Immature natural killer cell (primary cell): ENCODE measurements at places on chromosomes 2 and 18. TPM values are rescaled to one million over a fixed set of nuclear protein-coding genes. Genes with fewer than 3 reads are reported as not detected.
A peak's percentile ranks its signal among the peaks of the same experiment; 100 is the strongest.

- H3K4me3 ChIP-seq, result no peak overlapping the region
- H3K27ac ChIP-seq, result no peak overlapping the region
- H3K27me3 ChIP-seq, result no peaks in the 10 kb centered on the region
- no peaks in the 10 kb centered on the region for H3K4me1 ChIP-seq
- DNase-seq, result no peak
These were observed 123.6 kb downstream of the EIPR1 start for GRCh38 chr2:3253913-3254441.

Gene ODC1
- 59.0 TPM for polyA plus RNA-seq

Gene ARHGEF33
- polyA plus RNA-seq, result not detected

DNA sequence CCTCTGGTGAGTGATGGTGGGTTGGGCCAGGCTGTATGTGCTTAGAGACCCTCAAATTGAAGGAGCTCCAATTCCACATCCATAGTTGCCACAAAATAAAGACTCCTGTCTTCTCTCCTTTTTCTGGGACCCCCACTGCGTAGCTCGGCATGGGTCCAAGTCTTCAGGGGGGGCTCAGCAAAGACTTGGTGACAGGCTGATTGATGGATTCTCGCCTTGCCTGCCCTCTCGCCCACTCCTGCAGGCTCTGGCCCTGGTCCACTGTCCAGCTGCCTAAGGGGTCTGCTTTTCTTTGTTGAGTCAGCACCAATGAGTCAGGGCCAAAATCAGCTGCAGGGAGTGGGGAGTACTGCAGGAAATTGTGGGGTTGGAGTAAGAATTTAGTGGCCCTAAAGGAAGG lies 21.5 kb downstream of the RPL37A start:
- peaks cover 2% of the 10 kb centered on the region for H3K4me1 ChIP-seq
- no peaks in the 10 kb centered on the region for H3K36me3 ChIP-seq
- no peak overlapping the region for H3K4me3 ChIP-seq

- H3K4me1 ChIP-seq, result no peaks in the 10 kb centered on the region
- no peak overlapping the region for H3K27ac ChIP-seq
- H3K36me3 ChIP-seq, result no peaks in the 10 kb centered on the region
- peaks cover 2% of the 10 kb centered on the region for H3K27me3 ChIP-seq
- no peak overlapping the region for H3K4me3 ChIP-seq
These were observed 24.4 kb upstream of the CHMP1B start for GRCh38 chr18:11826836-11827235.

Gene CHN1
- polyA plus RNA-seq, result 0.69 TPM

DNA sequence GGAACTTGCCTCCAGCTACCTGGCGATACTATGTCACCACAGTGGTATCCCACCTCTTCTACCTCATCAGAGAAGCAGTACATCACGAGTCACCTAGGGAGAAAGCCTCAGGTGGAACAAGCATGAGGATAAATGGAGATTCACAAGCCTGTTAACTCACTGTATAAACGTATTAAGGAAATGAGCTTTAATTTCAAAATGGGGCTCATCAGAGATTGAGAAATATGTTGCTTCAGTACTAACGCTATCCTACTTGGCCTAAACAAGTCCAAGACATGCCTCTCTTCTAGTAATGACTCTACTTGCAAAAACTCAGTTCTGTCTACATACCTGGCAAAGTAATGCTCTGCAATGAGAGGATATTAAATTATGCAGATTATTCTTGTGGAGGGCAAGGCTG lies 4.3 kb downstream of the SLC39A6 start:
- peaks cover 32% of the 10 kb centered on the region for H3K36me3 ChIP-seq
- no peak for DNase-seq
- peaks cover 26% of the 10 kb centered on the region for H3K4me1 ChIP-seq
- peaks cover 15% of the 10 kb centered on the region for H3K27me3 ChIP-seq
- H3K27ac ChIP-seq, result no peak overlapping the region

DNA sequence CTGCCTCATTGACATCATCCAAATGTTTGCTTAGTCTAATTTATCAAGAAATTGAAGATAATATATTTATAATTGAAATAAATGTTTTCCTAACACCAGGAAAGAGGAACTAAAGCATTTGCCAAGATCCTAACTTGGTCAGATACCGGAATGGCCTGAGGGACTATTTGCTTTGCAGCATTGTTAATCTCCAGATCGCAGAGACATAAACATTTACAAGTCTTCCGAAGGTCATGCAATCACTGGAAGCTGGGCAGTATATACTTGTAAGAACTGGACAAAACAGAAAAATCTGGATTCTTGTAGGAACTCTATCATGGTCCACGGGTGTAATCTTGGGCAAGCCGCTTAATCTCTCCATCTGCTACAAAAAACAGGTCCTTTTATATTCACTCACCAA lies 42.2 kb downstream of the CYBRD1 start:
- no peak for DNase-seq
- no peak overlapping the region for H3K4me3 ChIP-seq
- H3K27ac ChIP-seq, result no peak overlapping the region
- no peaks in the 10 kb centered on the region for H3K4me1 ChIP-seq
- no peaks in the 10 kb centered on the region for H3K36me3 ChIP-seq

- H3K27ac ChIP-seq, result no peak overlapping the region
- DNase-seq, result no peak
- H3K4me1 ChIP-seq, result no peaks in the 10 kb centered on the region
- H3K27me3 ChIP-seq, result peaks cover 3% of the 10 kb centered on the region
- no peak overlapping the region for H3K4me3 ChIP-seq
These were observed 52.8 kb upstream of the ITGB6 start for GRCh38 chr2:160252900-160253299.

Gene C2orf78
- polyA plus RNA-seq, result not detected

GRCh38 chr2:64015391-64015790 lies 3.8 kb downstream of the VPS54 start:
- H3K4me1 ChIP-seq, result peaks cover 46% of the 10 kb centered on the region
- no peak overlapping the region for H3K4me3 ChIP-seq
- H3K27me3 ChIP-seq, result peaks cover 14% of the 10 kb centered on the region
- H3K27ac ChIP-seq, result no peak overlapping the region
- H3K36me3 ChIP-seq, result peaks cover 4% of the 10 kb centered on the region
- DNase-seq, result no peak

Gene DSEL
- 0.07 TPM for polyA plus RNA-seq

DNA sequence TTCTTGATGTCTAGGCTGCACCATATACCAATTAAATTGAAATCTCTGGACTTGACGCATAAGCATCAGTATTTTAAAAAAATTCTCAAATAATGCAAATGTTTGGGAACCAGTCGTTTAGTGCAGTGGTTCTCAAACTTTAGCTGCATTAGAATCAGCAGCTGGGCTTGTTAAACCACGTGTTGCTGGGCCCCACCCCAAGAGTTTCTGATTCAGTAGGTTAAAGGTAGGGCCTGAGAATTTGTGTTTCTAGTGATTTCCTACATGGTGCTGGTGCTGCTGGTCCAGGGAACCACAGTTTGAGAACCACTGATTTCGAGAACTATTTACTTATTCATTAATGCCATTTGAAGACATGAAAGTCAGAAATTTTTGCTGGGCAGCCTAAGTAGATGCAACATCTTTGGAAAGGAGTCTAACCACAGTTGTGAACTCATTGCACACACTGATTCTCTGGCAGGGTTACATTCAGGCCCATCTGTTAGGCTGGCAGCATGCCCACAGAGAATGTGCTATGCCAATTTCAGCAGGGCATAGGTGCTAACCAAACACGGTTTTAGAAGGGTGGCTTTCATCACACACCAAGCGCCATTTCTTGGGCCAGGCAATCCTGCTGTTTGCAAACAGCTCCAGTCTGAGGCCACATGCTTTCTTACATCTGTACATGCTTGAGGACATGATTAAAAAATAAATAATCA lies 26.4 kb upstream of the ATP5MC3 start:
- H3K4me1 ChIP-seq, result peaks cover 44% of the 10 kb centered on the region
- H3K27ac ChIP-seq, result peak overlapping the region; percentile 83
- H3K36me3 ChIP-seq, result peaks cover 5% of the 10 kb centered on the region
- DNase-seq, result peak; percentile 73
- H3K4me3 ChIP-seq, result peak overlapping the region; percentile 45
- peaks cover 5% of the 10 kb centered on the region for H3K27me3 ChIP-seq

DNA sequence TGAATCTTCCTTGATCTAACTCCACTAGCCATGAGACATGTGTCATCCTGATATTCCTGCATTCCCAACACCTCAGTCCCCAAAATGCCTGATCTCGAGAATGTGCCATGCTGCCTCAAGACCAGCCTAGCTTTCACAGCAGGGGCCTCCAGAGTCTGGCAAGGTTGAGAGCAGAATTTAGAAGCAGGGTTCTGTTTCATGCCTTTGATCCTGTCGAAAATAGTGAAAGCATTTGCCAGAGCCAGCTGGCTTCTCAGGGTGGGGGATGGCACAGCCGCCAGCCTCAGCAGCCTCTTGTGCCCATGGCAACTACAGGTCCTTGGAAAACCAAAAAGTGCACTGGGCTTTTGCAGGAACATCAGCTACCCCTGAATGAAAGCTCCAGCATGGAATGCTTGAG lies 143.5 kb downstream of the RTN4 start:
- DNase-seq, result no peak
- H3K27ac ChIP-seq, result no peak overlapping the region
- no peaks in the 10 kb centered on the region for H3K27me3 ChIP-seq

DNA sequence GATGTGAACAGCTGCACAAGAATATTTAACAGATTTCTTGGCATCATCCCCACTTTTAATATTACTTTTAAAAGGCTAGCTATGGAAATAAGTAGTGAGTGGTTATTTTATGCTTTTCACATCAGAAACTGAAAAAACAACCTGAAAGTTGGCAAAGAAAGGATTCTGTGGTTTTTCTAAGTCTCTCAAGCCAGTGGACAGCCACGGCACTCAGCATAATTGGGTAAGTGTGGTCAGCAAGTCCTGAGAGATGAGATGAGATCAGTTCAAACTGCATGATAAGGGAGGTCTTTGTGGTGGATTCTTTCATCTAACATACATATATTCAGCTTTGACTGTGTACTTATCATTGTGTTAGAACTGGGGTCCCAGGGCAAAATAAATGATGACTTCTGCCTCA lies 105.2 kb downstream of the LYPD6B start:
- no peak overlapping the region for H3K27ac ChIP-seq

- H3K27me3 ChIP-seq, result no peaks in the 10 kb centered on the region
- peaks cover 11% of the 10 kb centered on the region for H3K4me1 ChIP-seq
- no peak for DNase-seq
- H3K4me3 ChIP-seq, result no peak overlapping the region
- H3K36me3 ChIP-seq, result no peaks in the 10 kb centered on the region
These were observed 49.3 kb downstream of the HIBCH start for GRCh38 chr2:190270298-190270697.

DNA sequence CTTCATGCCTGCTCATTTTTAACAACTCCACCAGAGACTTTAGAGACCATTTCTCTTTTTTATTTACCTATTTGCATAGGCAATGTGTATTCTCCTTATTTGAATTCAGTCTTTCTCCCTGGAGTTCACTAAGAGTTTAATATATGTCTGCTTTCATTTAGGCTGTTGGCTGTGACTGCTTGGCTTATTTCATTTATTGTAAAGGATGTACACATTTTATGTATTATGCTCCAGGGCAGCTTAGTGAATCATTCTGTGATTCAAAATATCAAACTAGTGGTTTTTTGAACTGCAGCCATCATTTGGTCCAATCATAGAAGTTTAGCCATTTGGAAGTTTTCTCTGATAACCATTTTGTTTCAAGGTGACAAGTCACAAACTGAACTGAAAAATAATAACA lies 229.6 kb downstream of the LPIN1 start:
- DNase-seq, result no peak
- peaks cover 24% of the 10 kb centered on the region for H3K27me3 ChIP-seq
- peaks cover 32% of the 10 kb centered on the region for H3K36me3 ChIP-seq
- no peak overlapping the region for H3K4me3 ChIP-seq
- H3K27ac ChIP-seq, result no peak overlapping the region

Gene IL1A
- polyA plus RNA-seq, result not detected

Gene LRP2
- polyA plus RNA-seq, result not detected

DNA sequence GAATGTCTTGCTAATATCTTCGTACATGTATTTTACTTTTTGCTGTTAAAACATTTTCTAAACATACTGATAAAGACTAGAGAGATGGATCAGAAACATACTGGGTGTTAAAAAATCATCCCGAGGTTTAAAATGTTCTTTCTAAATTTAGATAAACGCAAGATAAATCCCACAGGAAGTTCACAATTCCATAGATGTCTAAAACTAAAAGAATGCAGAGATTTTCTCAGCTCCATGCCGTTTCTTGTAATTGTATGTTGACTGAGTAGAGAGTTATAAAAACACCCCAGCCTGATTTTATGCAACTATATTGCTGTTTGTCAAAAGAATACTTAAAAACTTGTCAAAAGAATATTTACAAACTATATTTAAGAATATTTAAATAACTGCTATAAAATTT lies 455.7 kb downstream of the ARHGAP15 start:
- H3K27ac ChIP-seq, result no peak overlapping the region
- peaks cover 61% of the 10 kb centered on the region for H3K4me1 ChIP-seq
- no peak for DNase-seq
- H3K36me3 ChIP-seq, result peaks cover 15% of the 10 kb centered on the region

Gene MYO5B
- not detected for polyA plus RNA-seq

Gene C2orf80
- polyA plus RNA-seq, result not detected

Gene TACR1
- polyA plus RNA-seq, result not detected

GRCh38 chr2:64054161-64054915 lies 35.1 kb upstream of the VPS54 start:
- no peaks in the 10 kb centered on the region for H3K36me3 ChIP-seq
- peaks cover 5% of the 10 kb centered on the region for H3K27me3 ChIP-seq
- H3K27ac ChIP-seq, result no peak overlapping the region
- DNase-seq, result no peak
- H3K4me3 ChIP-seq, result no peak overlapping the region
- H3K4me1 ChIP-seq, result peaks cover 7% of the 10 kb centered on the region

- no peak overlapping the region for H3K27ac ChIP-seq
- H3K4me3 ChIP-seq, result no peak overlapping the region
- no peak for DNase-seq
- peaks cover 77% of the 10 kb centered on the region for H3K36me3 ChIP-seq
- peaks cover 3% of the 10 kb centered on the region for H3K27me3 ChIP-seq
These were observed 14.8 kb downstream of the SLC66A2 start for GRCh38 chr18:79936641-79937040.

Gene DNAH7
- polyA plus RNA-seq, result not detected

Gene GPR45
- polyA plus RNA-seq, result not detected

Gene AFF3
- 3.8 TPM for polyA plus RNA-seq

DNA sequence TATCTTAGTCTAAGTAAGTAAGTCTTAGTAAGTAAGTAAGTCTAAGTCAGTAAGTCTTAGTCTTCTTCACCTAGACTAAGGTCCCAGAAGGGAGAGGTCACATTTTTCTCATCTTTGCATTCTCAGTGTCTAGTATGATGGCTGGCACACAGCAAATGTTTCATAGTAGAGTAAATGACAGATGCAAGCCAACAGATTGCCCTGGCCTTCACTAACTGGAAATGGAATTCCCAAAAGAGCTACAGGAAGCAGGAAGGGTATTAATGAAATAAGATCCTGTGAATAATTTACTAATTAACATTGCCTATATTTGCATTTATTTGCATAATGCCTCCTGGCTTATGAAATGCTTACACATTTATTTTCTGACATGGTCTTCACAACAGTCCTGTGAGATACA lies 221.6 kb downstream of the RAD51AP2 start:
- H3K27me3 ChIP-seq, result peaks cover 1% of the 10 kb centered on the region
- no peak overlapping the region for H3K27ac ChIP-seq
- H3K4me1 ChIP-seq, result no peaks in the 10 kb centered on the region
- no peaks in the 10 kb centered on the region for H3K36me3 ChIP-seq
- no peak overlapping the region for H3K4me3 ChIP-seq
